Hippocampal formation (tissue), 2 donors: ENCODE measurements at places on chromosomes 7 and 10.

GRCh38 chr7:4774658-4775249 lies 669 bp upstream of the AP5Z1 start:
- no peak for DNase-seq

DNA sequence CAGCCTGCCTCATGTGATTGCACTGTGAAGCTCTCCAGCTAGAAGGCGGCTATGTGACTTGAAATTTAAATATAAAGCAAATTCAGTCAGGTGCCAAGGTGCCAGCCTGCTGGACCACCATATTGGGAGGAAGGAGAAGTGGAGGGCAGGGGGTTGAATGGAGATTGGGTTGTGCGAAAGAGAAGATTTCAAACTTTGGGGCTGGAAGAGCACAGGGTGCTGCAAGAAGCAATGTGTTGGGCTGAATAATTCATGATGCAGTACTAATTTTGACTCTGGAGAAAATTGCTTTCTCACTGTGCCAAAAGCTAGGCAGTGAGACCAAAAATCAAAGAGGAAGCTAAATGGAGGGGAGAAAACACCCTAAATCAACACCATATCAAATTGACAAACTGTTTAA lies 335.3 kb downstream of the NRG3 start:
- DNase-seq = no peak

GRCh38 chr7:20354610-20355528 lies 24.2 kb downstream of the ITGB8 start:
- no peak for DNase-seq

GRCh38 chr7:5348134-5349004 lies 65.6 kb downstream of the SLC29A4 start:
- DNase-seq = no peak

DNA sequence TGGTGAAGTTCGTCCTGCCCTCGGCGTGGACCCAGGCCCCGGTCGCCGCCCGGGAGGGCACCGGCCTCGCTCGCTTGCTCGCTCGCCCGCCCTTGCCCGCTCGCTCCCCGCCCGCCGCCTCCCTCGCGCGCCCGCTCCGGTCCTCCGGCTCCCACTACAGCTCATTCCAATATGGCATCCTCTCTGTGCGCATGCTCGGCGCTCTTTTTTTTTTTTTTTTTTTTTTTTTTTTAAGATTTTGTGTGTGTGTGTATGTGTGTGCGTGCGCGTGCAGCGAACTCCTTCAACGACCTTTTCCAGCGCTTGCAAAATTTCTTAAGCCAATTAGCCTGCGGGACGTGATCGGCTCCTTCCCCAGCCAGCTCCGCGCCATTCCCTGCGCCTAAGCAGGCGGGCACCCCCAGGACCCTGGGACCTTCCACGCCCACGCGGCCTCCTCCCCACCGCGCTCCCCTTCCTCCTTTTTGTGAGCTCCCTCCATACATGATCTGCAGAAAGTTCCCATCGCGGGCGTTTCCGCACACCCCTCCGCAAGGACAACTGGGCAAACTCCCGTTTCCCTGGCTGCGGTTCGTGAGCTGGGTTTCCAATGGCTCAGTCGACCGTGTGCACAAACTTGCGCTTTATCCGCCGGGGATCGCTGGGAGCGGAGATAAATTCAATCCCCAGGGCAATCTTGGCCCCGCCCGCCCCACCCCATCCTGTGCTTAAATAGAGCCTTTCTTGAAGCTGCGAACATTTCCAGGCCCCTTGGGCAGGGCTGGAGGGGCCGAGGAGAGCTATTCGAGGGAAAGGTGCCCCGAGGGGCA lies at the start of gene SFMBT2:
Gene SFMBT2 (minus strand): TSS at position 173 of the 809 bp plus-strand sequence. CDS start 29,136 bp downstream, outside the sequence.
- DNase-seq = peak; percentile 44

GRCh38 chr7:6590645-6591110 lies 857 bp downstream of the INTS15 start:
- DNase-seq = no peak

DNA sequence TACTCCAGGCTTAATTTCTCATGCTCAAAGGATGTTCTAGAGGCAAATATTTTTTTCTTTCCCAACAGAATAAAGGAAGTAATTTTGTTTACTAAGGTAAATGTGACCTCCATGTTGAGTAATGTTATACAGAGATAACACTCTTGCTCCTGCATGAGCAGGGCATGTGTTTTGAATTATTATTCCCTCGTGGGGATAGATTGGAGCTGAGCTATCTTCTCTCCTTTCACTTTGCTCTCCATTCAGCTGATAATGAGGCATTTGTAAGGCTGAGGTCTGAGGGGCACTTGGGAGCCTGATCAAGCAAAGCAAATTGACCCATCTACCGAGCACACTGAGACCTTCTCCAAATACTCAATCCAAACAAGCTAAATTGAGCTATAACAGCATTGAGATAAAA lies 50.7 kb upstream of the GHITM start:
- DNase-seq = no peak
